ENCODE measurements at places on chromosomes 4 and X.

GRCh38 chrX:95505721-95506120 lies 1178.9 kb upstream of the DIAPH2 start:
- DNase-seq = no peak

DNA sequence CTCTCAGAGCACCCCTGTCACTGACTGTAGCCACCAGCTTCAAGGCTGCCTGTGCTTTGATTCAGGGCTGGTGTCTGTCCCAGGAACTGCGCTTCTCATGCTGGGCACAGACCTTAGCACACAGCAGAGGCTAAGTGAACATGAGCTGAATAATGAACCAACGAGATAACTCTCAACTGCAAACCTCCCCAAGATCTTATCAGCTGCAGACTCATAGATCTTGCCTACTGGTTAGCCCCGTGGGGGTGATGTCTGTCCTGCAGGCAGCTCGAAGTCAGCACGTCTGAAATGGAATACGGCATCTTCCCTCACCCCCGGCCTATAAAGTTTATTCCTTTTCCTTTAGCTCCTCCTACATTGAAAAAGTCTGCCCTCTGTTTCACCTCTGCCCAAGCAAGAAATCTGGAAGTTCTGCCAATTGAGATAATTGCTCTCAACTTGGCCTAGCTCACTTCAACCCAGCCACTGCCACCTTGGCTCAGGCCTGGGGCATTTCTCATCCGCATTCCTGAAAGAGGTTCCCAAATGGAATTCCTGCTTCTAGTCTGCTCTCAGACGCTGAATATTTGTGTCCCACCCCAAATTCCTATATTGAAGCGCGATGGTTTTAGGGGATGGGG lies 73.7 kb downstream of the GATB start:
- no peak for DNase-seq

DNA sequence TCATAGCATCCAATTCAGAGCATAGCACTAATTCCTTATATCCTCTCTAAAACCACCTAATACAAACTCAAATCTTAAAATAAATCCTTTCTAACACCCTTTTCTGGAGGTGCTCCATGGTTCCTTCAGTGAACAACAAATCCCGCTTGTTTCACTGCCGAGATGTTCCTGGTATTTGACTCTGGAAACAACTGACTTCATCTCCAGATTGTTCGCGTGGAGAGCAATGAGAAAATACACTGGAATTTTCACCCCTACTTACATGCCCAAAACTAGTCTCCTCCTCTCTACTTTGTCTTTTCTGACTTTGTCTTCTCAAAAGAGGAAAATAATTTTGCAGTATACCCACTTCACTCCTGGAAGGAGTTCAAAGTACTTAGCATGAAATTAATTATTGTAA lies 129.0 kb downstream of the PLS3 start:
- DNase-seq = no peak

DNA sequence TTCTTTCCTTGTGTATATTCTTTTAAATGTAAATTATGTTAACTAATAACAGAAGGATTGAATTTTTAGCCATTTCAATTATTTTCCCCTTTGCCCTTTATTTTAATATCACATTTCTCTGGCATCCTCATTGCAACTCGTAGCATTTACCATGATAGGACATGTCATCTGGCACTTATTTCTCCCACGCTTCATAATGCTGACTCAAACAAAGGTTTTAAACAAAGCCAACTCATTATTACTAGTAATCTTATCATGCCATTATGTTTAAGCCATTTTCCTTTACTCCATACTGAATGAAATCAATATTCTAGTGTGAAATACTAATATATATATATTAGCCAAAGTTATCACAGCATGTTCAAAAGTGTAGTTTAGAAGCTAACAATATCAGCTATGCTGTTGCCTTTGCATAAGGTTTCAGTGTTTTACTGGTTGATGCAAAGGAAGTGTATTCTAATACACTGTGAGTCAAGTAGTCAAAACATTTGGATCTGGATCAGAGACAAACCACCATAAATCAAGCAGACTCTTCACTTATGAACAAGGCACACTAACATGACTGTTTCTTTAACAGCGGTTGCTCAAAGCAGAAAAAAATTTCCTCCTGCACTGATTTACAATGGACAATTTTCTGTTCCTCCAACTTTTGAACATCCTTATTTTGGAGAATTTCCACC lies 281.6 kb downstream of the SLC7A11 start:
- DNase-seq = peak; percentile 45

DNA sequence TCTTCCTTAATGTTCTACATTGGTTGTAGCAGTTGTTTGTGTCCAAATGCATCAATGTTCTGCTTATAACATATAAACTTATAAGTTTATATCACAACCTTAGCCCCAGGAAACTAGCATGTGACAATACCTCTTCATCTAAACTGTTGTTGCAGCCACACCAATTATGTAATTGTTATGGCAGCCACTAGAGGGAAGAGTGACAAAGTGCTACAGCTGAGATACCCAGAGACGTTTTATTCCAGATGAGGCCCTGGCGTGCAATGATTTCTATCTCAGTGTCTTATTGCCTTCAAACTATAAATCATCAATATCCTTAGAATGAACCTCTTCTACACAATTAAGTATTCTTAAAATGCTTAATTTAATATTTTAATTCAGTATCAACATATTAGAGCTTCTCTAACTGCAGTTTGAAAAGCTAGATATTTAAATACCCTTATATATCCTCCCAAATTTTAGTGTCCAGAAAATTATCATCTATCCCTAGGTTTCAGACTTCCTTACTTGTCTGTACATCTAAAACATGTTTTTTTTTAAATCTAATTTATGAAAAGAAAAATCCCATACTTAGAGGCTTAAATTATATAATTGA lies 171.6 kb downstream of the PCDH10 start:
- DNase-seq = peak; percentile 3

- DNase-seq = no peak
Observed at GRCh38 chr4:88255111-88255510, 29.2 kb downstream of the PPM1K start.

DNA sequence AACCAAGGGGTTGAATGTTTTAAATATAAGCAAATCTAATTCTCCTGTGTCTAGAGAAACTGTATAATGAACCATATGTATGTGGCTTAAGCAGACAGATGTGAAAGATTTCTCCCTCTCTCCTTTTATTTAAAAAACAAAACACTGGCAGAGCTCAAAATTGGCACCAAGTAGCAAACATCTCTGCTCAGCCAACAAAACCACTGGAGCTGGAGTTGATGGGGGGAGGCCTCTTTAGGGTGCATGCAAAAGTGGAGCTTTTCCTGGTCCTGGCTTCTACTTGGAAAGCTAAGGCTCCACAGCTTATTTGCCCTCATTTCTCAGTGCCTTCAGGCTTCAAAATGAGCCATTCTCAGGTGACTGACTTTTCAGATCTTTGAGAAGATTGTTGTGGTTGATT lies 95.6 kb downstream of the REPS2 start:
- no peak for DNase-seq

DNA sequence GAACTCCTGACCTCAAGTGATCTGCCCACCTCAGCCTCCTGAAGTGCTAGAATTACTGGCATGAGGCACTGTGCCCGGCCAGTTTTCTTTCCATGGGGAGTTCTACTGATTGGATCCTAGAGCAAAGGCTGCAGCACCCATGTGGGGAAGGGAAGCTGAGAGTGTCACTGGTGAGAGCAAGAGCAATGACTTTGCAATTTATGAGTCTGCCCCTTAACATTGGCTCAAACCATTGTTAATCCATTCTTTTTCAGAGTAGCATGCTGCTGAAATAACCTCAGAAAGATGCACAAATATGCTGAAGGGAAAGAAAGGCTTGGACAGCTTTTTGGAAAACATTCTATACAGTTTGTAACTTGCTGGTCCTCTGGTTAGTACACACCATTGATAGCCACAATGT lies 116.4 kb upstream of the PPARGC1A start:
- no peak for DNase-seq

GRCh38 chr4:11469650-11470437 lies 41.1 kb upstream of the HS3ST1 start:
- DNase-seq = no peak

DNA sequence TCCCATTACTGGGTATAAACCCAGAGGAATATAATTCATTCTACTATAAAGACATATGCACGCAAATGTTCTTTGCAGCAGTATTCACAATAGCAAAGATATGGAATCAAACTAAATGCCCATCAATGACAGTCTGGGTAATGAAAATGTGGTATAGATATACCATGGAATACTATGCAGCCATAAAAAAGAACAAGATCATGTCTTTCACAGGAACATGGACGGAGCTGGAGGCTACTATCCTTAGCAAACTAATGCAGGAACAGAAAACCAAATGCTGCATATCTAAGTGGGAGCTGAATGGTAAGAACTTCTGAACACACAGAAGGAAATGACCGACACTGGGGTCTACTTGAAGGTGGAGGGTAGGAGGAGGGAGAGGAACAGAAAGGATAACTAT lies 42.6 kb downstream of the LNX1 start:
- no peak for DNase-seq

Measured in non-pigmented ciliary epithelial cell (primary cell).